ENCODE measurements at places on chromosomes 11 and 22.

DNA sequence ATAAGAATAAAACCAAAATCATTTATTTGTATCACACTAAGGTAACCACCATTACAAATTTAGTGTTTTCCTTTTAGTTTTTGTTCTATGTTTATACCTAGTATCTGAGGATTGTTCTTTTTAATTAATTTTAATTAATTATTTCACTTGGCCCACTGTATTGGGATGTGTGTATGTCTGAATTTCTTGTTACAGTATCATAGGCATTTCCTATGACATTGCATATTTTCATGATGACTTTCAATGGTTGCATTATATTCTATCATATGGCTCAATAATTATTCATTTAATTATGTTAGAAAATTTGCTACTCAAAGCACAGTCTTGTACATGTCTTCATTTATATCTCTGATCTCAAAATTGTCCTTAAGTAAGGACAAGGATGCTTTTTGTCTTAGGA lies 41.0 kb downstream of the C11orf71 start:
- no peak for DNase-seq

DNA sequence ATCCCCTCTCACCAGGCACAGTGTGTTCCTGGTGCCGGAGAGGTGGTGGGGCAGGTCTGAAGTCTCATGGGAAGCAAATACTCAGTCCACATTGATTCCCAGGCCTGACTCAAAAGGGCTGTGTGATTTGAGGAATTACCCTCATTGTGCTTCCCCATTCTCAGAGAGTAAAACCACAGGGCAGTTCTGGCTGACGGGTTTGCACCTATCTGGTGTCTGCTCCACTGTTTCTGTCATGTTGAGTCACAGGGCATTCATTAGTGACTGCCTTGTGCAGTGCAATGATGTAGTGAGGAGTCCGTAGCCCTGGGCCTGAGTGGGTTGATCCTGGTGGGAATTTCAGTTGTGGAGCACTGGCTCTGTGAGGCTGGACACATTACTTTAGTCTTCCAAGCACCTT lies 85.2 kb upstream of the ARHGAP20 start:
- no peak for DNase-seq

- no peak for DNase-seq
Observed at GRCh38 chr22:18905540-18906409, at the start of gene DGCR6. DGCR6 (plus strand) TSS chr22:18906320; CDS start chr22:18906375, 55 bp downstream.

DNA sequence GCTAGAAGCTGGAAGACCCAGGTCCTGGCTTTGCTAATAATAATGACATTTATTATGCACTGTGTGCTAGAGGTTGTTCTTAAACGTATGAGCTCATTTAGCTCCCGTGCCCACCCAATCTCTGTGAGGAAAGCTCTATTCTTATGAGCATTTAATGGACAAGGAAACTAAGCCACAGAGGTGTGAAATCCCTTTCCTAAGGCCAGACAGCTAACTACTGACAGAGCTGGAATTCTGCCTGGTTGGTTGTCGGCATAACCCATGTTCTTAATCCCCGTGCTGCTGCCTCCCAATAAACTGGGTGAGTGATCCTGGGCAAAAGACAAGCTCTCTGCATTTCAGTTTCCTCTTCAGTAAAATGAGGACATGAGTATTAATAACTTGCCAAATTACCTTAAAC lies 49.4 kb downstream of the SNX19 start:
- no peak for DNase-seq

DNA sequence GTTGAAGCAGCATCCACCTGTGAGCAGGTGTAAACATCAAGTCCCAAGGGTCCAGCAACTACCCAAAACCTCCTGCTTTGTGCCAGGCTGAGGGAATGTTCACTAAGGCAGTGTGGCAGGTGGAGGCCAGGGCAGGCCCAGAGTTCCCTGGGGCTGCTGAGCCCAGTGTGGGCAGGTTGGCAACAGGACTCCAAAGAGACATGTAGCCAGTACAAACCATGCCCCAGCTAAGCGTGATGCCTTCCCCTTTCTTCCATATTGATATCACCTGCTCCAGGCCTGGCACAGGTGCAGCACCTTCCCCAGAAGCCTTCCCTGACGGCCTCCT lies 30.0 kb upstream of the SCUBE2 start:
- DNase-seq, result no peak

DNA sequence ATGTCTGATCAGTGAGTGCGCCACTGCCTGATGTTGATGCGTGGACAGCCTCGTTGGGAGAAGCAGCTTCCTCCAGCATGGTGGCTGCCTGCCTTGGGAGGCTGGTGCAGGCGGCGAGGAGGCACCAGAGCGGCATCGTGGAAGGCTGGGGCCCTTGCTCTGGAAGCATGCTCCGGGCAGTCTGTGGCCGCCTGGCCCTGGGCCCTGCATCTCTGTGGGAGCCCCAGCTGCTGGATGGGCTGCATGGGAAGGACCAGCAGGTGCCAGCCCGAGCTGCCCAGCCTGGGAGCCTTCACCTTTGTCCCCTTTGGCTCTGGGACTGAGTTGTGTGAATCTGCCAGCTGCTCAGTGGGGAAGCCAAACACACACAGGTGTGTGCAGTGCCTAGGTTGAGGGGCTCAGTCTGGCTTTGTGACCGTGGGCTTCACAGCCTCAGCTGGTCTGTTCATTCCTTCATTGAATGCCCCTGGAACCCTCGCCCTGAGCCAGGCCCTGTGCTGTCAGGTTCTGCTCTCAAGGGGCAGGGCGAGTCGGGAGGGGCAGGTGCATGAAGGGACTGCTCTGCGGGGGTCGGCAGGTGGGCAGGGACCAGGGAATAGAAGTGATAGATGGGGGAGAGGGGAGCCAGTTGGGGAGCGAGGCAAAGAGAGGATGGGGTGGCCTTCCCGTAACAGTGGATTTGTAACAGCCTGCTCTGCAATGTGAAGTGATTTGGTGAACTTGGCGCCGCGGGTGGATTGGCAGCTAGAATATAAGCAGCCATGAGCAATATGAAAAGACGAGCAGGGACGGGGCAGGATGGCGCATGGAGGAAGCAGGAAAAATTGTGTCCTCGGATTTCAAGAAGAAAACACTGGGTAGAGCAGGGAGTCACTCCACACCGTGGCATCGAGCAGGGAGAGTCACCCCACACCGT lies 354.2 kb downstream of the TBC1D22A start:
- DNase-seq, result no peak
